Esophagus squamous epithelium (tissue), 5 donors: ENCODE measurements at places on chromosomes 6 and 20.

DNA sequence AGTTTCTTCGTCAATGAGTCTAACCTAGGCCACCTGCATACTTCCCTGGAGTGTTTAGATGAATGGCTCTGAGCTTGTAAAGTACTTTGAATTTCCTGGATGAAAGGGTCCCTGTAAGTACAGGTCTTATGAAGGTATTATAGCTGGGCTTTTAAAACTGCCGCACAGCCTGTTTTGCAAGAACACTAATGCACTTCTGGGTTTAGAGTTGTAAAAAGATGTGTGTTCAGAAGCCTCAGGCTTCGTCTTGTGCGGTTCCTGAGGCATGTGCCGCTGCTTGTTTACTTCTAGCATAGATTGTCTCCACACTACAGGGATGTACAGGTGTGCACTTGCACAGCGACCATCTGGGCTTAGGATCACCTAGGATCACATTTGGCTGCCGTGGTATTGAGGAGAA lies 324.5 kb downstream of the SOX4 start:
- DNase-seq = no peak

DNA sequence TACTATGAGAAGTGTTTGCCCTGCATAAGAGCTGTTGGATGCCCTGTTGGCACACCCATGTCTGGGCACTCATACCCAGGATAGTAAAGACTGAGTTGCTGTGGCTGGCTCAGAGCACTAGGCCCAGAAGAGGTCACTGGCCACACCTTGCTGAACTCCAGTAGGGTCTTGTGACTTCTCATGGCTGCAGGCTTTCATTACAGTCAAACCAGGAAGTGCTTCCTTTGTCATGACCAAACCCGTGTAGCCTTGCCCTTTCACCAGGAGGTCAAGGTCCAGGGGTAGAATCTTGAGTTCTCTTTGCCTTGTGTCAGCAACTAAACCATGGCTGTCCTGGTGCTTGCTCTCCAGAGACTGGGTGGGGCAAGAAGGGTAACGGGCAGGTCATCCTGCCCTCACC lies 49.5 kb downstream of the CD164 start:
- DNase-seq = no peak

DNA sequence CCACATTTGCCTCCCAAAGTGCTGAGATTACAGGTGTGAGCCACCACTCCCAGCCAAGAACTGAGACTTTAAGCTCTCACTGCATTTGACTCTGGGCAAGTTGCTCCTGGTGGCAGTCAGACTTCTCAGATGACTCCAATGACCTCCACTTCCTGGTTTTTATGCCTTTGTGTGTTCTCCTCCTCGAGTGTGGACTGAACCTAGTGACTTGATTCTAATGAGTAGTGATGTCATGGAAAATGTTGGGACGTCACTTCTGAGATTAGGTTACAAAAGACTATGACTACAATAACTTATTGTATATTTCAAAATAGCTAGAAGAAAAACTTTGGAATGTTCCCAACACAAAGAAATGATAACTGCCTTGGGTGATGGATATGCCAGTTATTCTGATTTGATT lies 12.0 kb downstream of the SPINT3 start:
- DNase-seq = no peak

- DNase-seq = no peak
Measured at GRCh38 chr6:84220809-84221409, 6.5 kb downstream of the CEP162 start.

GRCh38 chr20:47973519-47974233 lies 188.4 kb upstream of the SULF2 start:
- no peak for DNase-seq

DNA sequence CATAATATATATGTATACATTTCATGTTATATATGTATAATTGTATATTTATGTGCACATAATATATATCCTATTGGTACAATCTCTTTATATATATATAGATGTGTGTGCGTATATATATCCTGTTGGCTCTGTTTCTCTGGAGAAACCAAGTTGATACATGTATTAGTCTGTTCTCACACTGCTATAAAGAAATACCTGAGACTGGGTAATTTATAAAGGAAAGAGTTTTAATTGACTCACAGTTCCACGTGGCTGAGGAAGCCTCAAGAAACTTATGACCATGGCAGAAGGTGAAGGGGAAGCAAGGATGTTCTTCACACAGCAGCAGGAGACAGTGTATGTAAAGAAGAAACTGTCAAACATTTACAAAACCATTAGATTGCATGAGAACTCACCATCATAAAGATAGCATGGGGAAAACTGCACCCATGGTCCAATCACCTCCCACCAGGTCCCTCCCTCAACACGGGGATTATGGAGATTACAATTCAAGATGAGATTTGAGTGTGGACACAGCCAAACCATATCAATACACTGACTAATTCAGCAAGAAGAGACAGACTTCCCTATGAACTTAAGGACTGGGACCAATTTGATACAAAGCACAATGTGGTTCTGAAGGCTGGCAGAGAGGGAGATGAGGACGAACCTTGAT lies 14.0 kb downstream of the CST3 start:
- DNase-seq = no peak

- DNase-seq = no peak
Measured at GRCh38 chr20:36624068-36624943, 18.7 kb downstream of the RAB5IF start.

GRCh38 chr6:5540370-5540769 lies 279.1 kb downstream of the FARS2 start:
- no peak for DNase-seq

- no peak for DNase-seq
Measured at GRCh38 chr6:32940656-32941213, at the start of gene HLA-DMB. Gene HLA-DMB (minus strand): TSS chr6:32941028. CDS start chr6:32940807, 221 bp downstream.

- no peak for DNase-seq
Measured at GRCh38 chr20:50344232-50345071, 153.8 kb downstream of the CEBPB start.

DNA sequence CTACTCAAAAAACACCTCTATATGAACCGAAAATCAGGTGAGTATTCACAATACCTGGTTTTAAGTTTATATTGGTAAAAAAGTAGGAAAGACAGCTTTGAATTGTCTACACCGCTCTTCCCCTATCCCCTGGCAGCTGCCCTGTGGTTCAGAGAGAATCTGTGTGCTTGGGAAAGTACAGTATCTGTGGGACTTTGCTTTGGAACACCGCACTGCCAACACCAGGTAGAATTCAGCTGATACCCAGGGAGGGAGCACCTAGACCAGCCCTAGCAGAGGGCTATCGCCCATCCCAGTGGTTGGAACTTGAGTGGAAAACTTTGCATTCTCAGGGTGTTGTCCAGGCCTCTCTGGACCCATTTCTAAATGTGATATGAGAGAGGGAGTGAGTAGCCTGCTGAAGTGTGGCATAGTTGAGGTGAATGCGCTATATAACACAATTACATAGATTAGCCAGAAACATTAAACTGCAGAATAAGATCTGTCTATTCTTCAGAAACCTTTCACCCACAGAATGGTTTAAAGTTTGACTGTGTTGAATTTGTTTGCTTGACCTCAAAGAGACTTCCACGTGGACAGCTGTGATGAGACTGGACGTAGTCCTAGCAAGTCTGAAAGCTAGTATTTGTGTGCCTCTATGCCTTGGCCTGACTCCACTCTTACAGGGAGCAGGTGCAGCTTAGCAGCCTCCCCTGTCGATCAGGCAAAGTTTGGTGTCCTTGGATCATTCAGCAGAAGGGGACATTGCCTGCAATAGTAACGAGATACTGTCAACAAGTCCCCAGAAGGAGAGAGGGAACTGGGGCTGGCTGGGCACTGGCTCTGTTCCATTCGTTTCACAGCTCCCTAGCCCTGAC lies 11.5 kb upstream of the MPC1 start:
- no peak for DNase-seq

- DNase-seq = no peak
Measured at GRCh38 chr20:24954151-24954550, 5.1 kb downstream of the CST7 start.

GRCh38 chr6:162862462-162862861 lies 134.7 kb downstream of the PACRG start:
- no peak for DNase-seq

DNA sequence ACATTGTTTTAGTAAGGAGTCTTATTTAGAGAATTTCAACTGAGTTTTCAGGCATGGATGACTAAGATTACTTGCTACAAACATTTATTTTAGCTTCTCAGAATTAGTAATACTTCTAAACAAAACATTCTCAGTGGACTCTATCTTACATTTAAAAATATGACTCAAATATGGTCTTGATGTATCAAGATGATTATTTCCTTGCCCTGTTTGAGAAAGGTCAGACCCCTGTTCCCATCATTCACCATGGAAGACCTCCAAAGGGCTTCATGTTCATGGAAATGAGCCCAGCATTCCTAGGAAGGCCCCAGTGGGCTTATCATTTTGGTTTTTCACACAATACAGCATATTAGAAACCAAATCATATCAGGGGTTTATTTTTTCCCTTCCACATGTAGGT lies 24.6 kb upstream of the TRPC4AP start:
- no peak for DNase-seq

GRCh38 chr6:20448828-20449227 lies 47.1 kb downstream of the E2F3 start:
- no peak for DNase-seq

- no peak for DNase-seq
Measured at GRCh38 chr6:160810238-160810637, 108.2 kb downstream of the PLG start.

- no peak for DNase-seq
Measured at GRCh38 chr6:14440940-14441781, 323.6 kb downstream of the CD83 start.

DNA sequence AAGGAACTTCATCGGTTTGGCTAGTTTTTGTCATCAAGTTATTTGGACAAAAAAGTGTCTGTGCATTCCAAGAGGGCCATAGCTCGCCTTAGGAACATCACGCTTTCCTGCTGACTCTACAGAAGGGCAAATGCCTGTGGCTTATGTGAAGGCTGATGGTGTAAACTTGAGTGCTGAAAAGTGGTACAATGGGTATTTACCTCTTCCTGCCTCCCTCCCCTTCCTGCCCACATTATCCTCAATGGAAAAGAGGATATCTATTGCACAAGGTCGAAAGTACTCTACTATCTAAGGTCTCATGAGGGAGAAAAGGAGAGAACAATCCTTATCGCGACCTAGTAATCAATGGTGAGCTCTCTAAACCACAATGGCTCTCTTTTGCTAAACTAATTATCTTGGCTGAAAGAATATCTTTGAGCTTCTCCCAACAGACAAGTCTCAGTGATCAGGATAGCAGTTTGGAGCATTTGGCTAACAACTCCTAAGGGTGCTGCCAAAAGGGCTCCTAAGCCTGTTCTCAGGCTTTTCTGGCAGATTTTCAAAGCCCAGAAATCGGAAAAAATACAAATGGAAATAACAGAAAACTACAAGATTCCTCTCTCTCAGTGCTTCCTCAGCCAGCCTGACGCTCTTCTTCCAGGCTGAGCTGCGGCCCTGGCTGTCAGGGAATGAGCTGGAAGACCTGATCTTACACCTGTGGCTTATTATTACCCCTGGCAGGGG lies 42.6 kb upstream of the ENPP1 start:
- DNase-seq = no peak

DNA sequence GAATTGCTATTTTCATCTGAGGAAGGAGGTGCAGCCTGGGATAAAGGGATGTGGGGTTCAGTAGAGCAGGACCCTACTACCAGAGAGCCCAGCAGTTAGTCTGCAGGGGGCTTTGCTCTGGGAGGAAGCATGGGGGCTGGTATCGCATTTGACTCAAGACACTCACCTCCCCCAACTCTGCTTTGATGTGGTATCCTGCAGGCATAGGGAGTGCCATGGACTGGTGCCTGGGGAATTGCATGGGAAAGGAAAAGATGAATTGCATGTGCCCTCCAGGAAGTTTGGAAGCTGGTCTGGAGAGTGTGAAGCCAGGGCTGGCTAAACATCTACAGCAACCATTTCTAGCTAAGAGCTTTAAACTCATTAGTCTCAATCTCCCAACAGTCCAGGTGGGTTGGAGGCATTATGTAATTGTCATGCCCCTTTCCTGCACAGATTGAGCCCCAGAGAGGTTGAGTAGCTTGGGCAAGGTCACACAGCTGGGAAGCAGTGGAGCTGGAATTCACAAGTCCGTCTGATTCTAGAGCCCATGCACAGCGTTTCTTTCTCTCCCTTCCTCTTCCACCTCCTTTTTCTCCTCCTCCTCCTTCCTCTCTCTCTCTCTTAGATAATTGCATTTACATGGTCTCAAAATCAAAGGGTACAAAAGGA lies 26.2 kb upstream of the PNPLA1 start:
- no peak for DNase-seq

DNA sequence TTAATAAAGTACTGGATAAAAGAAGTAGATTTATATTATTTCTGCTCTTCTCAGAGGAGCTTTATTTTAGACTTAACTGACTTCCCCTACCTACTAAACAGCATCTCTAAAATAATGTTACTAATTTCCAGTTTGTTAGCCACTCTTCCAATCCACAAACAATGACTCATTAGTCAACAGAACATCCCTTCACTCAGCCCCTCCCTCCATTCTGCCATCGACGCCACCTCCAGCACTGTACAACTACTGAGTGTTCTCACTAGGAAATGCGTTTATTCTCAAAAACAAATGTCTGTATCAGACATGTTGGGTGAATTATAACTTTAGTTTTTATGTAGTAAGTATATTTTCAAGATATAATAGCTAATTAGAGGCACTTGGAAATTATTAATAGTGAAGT lies 427.0 kb downstream of the EYS start:
- DNase-seq = no peak

DNA sequence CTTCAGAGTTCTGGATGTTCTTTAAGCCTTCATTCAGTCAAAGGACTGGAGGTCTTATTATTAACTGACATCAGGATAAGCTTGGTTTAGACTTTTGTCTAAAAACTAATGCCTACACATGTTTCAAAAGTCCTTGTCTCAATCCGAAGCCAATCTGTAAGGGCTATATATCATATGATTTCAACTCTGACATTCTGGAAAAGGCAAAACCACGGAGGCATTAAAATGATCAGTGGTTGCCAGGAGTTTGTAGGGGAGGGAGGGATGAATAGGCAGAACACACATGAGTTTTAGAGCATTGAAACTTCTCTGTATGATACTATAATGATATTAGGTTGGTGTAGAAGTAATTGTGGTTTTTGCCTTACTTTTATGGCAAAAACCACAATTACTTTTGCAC lies 1285.8 kb upstream of the CITED2 start:
- DNase-seq = no peak

DNA sequence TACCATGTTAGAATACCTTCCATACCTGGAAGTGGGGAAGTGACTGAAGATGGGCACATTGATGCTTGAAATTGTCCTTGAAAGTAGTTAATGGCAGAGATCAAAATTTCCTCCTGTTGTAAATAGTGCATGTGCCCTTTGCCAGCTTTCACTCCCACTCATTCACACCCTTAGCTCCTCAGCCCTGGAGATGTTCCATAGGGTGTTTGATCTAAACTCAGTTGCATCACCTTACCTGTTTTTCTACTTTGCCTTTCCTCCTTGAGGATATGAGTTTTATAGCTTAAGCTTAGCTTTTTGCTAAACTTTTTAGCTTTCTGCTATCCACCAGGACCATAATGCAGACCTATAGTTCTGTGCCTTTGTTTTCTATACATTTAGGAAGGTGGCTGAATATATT lies 69.0 kb downstream of the CEP57L1 start:
- DNase-seq = no peak

GRCh38 chr6:52435345-52435744 lies 15.2 kb downstream of the EFHC1 start:
- no peak for DNase-seq
